ENCODE measurements at places on chromosomes 5 and 9. TPM values are rescaled to one million over a fixed set of nuclear protein-coding genes. Genes with fewer than 3 reads are reported as not detected.

Gene NR3C1
- 48.3 TPM for total RNA-seq

Gene UBLCP1
- 33.8 TPM for total RNA-seq

Gene ANKRD31
- total RNA-seq = 0.05 TPM

Gene FOXD4
- total RNA-seq = 0.58 TPM

Gene SLC9A3
- total RNA-seq = 2.5 TPM

Gene LRRC70
- total RNA-seq = 0.14 TPM

Gene ST8SIA4
- total RNA-seq = 0.74 TPM

Gene PPP2R2B
- not detected for total RNA-seq

Gene C1QTNF3
- 0.23 TPM for total RNA-seq

Gene SVEP1
- 1.9 TPM for total RNA-seq

Gene ANKRD20A1
- 0.75 TPM for total RNA-seq

Gene SLC6A3
- 0.17 TPM for total RNA-seq

Gene EGFLAM
- total RNA-seq = 0.18 TPM

Gene SPEF2
- 1.3 TPM for total RNA-seq

Gene NIPAL4
- 11.0 TPM for total RNA-seq

Gene GABRG2
- total RNA-seq = not detected

Gene LEAP2
- total RNA-seq = 0.55 TPM

Gene FOXD4L4
- not detected for total RNA-seq

Gene DNAJC21
- total RNA-seq = 29.7 TPM

Gene CSF1R
- 0.05 TPM for total RNA-seq

Gene ANKRD34B
- total RNA-seq = not detected

Gene ZNF622
- 46.8 TPM for total RNA-seq

Gene C7
- not detected for total RNA-seq

Gene TRAF1
- total RNA-seq = 7.0 TPM

Gene ADGRD2
- not detected for total RNA-seq

Gene CD180
- not detected for total RNA-seq

Gene C1QTNF2
- 0.07 TPM for total RNA-seq

Gene CEL
- total RNA-seq = 0.38 TPM

Gene MVB12B
- 7.8 TPM for total RNA-seq

Gene SLC35D2
- total RNA-seq = 14.3 TPM

Gene ASPN
- not detected for total RNA-seq

Gene MYMK
- not detected for total RNA-seq

Gene ESM1
- total RNA-seq = not detected

Gene C9orf153
- total RNA-seq = not detected

Gene RGMB
- total RNA-seq = 9.1 TPM

Gene FOXI1
- total RNA-seq = not detected

Gene RLN2
- total RNA-seq = 0.19 TPM

Measured in A549 treated with DMSO at 1 μM for 4 hours (cell line).